ENCODE measurements at places on chromosomes 4 and X.

DNA sequence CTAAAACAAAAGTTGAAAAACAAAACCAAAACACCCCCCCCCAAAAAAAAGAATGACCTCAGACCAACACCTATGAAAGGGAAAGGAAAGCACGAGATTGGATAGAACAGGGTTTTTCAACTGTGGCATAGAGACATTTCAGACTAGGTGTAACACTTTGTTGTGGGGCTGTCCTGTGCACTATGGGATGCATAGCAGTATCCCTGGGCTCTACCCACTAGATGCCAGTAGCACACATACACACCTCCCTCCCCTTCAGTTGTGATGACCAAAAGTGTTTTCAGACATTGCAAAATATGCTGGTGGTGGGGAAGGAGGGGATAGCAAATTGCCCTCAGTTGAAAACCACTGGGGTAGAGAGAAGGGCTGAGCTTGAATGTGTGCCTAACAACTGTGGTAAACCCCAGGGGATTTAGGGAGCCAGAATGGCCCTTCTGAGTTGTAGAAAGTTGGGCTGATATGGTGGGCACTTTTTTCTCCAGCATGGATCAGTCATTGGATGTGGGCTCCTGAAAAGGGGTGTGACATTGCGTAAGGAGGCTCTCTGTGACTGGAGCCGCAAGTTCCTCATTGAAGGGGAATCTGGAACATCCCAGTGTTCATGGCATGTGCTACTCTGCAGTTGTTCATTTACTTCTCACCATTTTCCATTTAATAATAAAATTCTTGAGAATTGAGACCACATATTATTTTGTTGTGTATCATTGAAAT, 8.8 kb upstream of the GEMIN8 start:
- no peak for DNase-seq

DNA sequence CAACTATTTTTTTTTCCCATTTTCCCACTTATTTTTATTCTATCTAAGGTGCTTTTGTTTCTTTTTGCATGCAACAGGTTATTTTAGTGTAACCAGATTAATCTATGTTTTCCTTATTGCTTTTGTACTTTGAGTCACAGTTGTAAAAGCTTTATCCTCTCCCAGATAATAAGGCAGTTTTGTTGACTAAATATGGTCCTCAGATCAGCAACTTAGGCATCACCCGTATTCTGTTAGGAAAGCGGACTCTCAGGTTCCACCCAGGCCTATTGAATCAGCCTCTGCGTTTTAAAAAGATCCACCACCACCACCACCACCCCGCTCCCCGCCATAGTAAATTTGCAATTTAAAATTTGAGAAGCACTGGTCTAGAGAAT, 58.6 kb upstream of the USP9X start:
- DNase-seq: no peak

DNA sequence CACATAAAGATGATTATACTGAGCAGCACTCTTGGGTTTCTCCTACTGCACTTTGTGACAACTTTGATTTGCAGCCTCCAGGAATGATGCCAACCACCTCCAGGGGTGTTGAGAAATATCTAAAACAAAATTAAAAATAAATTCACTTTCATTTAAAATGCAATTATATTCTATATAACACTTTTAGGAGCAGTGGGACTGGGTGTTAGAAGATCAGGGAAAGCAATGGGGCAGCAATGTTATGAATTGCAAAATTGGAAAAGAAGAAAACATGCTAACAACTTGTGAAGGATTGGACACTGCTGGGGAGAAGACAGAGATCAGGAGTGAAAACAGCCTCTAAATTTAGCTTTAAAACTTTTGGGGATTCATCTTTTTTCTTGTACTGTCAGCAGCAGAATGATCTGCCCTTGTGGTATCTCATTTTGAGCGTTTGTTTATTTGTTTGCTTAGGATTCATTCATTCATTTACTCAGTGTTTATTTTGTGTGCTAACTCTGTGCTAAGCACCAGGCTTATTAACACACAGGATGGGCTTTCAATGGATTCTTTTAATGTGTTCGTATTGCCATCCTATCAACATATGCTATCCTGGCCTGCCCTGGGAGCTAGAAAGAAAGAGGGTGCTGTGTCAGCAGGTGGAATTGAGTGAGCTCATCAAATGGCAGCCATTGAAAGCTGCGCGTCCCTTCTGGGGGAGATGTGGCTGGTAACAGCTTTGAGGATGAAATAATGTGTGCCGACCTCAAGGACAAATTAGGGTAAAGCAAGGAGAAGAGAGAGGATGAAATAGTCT, 96.5 kb downstream of the FRMPD4 start:
- no peak for DNase-seq

DNA sequence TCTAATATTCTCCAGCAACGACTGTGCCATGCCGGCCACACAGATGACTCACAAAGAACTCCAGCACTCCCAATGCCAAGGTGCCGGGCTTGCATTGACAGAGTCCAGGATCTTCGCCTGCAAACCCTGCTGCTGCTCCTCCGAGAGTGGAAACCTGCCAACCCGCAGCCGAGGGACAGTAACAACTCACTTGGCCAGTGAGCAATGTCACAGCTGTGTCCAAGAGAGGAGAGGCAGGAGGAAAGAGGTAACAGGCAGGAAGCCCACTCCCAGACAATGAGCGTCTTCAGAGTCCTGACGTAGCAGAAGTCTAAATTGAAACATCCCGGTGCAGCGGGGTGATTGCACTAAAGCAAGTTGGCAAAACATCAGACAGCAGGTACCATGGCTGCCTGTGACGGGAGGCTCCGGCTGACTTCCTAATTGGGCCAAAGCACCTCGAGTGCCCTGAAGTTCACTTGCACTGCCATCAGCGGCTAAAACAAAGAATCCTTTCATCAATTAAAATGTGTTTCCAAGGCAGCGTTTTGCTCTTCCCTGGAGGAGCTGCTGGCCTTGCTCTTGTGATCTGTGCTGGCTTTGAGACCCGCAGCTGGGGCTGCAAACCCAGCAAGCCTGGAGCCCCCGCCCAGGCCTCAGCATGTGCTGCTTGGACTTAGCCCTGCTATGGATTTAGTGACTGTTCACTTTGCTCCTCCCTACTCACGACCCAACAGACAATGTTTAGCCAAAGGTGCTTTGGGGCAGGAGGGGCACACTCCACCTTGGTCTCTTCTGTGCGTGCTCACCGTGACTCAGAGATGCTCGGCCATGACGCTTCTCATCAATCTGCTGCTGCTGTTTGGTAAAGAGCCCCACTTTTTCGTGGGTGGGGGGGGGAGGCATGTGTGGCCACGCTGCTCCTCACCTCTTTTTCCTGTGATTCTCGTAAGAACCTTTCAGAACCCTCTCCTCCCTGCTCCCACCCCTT, 36.5 kb downstream of the DCTD start:
- DNase-seq: peak; percentile 22

GRCh38 chr4:113820108-113820507, 58.6 kb upstream of the CAMK2D start:
- no peak for DNase-seq

- no peak for DNase-seq
Measured at GRCh38 chrX:49310371-49310770, 6.9 kb downstream of the GAGE10 start.

DNA sequence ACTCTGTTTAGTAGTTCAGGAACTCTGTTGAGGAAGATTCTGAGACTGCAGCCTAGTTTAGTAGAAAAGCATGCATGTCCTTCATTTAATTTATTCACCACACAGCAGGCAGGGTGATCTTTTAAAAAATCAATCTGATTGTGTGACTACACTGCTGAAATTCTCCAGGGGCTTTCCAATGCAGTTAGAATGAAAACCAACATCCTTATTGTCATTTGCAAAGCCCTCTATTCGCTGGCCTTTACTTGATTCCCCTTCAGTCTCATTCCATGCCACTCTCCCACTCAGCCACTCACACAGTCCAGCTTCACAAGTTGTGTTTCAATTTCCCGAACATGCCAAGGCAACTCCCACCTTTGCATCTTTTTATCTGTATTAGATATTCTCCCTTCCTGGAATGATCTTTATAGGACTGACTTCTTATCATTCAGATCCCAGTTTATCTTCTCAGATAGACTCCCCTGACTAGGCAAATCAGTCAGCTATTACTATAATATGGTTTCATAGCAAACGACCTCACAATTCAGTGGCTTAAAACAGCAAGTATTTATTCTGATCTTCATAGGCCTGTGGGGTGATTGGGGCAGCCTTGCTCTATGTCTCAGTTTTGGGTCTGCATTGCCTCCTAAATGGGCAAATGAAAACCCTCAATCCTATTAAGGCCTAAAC, 21.3 kb upstream of the FTHL17 start:
- DNase-seq: no peak

GRCh38 chr4:40621229-40621591, 8.5 kb downstream of the RBM47 start:
- DNase-seq: no peak

GRCh38 chr4:165560941-165561340, 182.1 kb downstream of the CPE start:
- no peak for DNase-seq

DNA sequence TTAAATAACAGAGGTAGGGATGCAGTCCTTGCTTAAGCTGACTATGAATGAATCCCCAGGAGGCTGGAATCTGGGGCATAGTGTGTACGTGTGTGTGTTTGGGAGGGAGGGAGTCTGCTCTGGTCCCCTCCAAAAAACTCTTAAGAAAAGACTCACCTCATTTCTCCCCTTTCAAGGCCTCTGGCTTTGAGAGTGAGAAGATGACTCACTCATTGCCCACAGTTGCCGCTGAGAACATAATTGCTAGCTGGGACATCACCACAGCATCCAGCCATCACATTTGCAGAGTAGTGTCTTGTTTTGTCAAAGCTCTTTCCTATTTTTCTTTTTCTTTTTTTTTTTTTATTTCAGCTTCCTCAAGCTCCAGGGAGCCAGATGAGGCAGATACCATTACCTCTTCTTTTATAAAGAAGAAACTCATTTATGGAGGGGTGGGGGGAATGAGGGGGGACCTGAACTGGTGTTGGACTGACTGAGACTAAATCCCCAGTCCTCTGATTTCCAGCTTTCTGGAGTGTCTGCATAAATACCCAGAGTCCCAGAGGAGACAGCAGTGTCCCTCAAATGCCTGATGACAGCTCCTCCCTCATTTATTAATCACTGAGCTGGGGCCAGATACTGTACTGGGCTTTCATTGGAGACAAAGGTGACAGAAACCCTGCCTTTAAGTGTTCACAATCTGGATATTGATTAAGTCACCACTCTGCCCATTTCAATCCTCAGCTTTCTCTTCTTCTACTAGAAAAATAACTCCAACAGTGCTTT, 61.9 kb upstream of the LAS1L start:
- peak; percentile 22 for DNase-seq

DNA sequence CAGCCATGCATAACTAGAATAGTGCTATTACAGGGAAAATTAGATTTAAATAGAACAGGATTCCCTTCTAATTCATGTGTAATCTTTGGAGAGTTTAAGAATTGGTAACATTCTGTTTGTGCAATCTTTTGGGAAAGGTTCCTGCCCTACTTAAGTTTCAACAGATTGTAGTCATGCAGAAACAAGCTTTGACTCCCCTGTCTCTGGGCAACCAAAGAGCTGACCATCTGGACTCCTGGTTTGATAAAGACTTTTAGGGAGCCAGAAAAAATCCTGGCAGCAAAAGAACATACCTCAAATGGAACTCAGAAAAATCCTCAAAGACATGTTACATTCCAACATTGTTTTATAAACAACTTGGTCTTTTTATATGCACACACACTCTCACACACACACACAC, 191.1 kb upstream of the NEIL3 start:
- DNase-seq: peak; percentile 93

- no peak for DNase-seq
Measured at GRCh38 chr4:108483079-108483478, 137.3 kb upstream of the RPL34 start.

GRCh38 chr4:127772769-127773671, 9.1 kb upstream of the HSPA4L start:
- DNase-seq: no peak

- DNase-seq: peak; percentile 4
Measured at GRCh38 chrX:109199726-109200125, 282.2 kb downstream of the GUCY2F start.

- no peak for DNase-seq
Measured at GRCh38 chrX:28591542-28591941, 4.3 kb downstream of the IL1RAPL1 start.

DNA sequence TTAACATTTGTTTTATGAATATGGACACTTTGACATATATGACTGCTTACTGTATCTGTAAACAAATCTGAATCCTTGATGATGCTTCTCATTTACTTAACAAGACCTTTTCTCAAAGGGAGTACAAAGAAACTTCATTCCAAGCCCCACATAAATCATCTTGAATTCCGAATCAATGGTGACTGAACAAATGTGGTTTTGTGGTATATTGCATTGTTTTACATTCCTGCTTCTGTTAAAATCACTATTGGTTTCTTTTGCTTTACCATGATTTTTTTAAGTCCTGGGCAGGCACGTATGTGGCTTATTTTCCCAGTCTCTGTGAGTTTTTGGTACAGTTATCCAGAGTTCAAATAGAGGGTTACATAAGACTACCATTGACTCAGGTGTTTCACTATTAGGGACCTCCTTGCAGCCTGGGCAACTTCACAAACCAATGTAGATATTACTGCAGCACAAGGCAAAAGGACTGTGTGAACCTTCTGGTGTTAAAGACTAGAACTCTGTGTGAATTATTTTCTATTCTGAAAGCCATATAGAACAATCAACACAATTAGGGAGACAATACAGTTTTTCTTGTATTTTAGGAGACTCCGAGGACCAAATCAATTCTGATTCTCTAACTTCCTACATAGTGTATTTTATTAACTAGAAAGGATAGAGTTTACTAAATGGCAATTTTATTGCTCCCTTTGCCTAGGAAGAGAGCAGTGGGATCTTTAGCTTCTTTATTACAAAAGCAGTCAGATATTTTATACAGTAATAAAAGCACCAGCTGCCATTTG, 196.4 kb downstream of the GALNTL6 start:
- peak; percentile 53 for DNase-seq

DNA sequence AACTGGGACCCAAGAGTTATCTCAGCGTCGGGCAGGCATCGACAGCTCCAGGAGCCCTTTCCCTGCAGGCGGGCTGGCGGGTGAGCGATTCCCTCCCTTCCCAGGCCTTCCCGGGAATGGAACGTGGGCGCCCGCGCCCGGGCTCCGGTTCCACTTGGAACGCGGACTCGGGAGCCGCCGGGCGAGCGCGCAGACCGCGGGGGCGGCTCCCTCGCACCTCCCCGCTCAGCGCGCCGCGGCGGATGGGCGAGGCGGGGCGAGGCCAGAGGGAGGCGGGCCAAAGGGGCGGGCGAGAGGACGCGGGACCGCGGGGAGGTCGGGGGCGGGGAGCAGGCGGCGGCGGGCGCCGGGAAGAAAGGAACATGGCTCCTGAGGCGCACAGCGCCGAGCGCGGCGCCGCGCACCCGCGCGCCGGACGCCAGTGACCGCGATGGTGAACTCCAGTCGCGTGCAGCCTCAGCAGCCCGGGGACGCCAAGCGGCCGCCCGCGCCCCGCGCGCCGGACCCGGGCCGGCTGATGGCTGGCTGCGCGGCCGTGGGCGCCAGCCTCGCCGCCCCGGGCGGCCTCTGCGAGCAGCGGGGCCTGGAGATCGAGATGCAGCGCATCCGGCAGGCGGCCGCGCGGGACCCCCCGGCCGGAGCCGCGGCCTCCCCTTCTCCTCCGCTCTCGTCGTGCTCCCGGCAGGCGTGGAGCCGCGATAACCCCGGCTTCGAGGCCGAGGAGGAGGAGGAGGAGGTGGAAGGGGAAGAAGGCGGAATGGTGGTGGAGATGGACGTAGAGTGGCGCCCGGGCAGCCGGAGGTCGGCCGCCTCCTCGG, at the start of gene PKD2:
PKD2 (plus strand) TSS at position 332 of the 818 bp plus-strand sequence; CDS start at position 431, 99 bp downstream.
- no peak for DNase-seq

- DNase-seq: no peak
Measured at GRCh38 chrX:107825698-107826237, at the start of gene MID2. TSS of gene MID2 (plus strand) at chrX:107825866. CDS start at chrX:107826427, 561 bp downstream.

Data from astrocyte of the cerebellum (primary cell).